ENCODE measurements at places on chromosomes 5 and 9.

- no peak for DNase-seq
These were observed 111.2 kb upstream of the RPS23 start for GRCh38 chr5:82389347-82389746.

DNA sequence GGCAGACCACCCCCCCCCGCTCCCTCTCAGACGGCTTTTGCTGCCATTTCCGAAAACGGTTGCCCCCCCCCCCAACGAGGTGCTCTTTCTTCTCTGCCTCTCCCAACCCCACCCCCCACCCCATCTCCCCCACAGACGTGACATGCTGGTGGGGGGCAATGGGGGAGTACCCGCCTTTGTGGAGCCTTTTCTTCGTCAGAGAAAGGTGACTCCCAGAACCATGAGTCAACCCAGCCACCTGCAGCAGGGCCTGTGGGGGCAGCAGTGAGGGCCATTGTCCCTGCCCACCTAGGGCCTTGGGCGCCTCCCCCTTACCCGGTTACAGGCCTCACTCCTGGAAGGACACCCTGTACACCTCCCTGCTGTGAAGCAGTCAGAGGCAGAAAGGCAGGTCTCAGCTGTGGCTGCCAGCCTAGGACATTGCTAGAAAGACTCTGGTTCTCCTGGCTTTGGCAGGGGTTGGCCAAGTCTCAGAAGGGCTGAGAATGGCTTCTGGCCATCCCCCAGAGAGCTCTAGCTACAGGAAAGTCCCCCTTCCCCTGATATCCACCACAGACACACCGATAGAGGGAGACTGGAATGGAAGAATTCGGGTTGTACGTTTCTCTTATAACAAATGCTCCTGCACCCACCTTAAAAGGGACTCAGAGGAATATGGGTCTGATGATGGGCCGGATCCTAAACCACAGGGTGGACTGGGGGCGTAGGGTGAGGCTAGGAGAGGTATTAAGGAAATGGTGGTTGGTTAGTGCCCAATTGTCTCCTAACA lies 2.2 kb downstream of the DNAJB5 start:
- no peak for DNase-seq

- DNase-seq = no peak
These were observed 102.2 kb downstream of the MAP1B start for GRCh38 chr5:72209147-72210115.

GRCh38 chr9:97638666-97639065 lies 5.0 kb downstream of the NCBP1 start:
- DNase-seq = no peak

GRCh38 chr5:17713301-17713700 lies 79.0 kb downstream of the TAF11L14 start:
- no peak for DNase-seq

- DNase-seq = no peak
These were observed 334.3 kb upstream of the TRPC7 start for GRCh38 chr5:136699651-136700050.

- no peak for DNase-seq
These were observed 74.7 kb downstream of the LURAP1L start for GRCh38 chr9:12849486-12850003.

- DNase-seq = no peak
These were observed 233.2 kb downstream of the SPATA31A1 start for GRCh38 chr9:39588500-39589137.

GRCh38 chr5:157888814-157889532 lies 30.0 kb upstream of the CLINT1 start:
- DNase-seq = no peak

- DNase-seq = no peak
These were observed 47.2 kb upstream of the CXCL14 start for GRCh38 chr5:135625961-135626360.

- no peak for DNase-seq
These were observed 54.5 kb downstream of the DCP2 start for GRCh38 chr5:113031104-113031503.
